Posterior vena cava (tissue), 2 donors: ENCODE measurements at places on chromosomes 6 and 20. TPM values are rescaled to one million over a fixed set of nuclear protein-coding genes. Genes with fewer than 3 reads are reported as not detected.

Gene MTCH1
- total RNA-seq, result 148 TPM

Gene LRRC73
- total RNA-seq, result 0.90 TPM

Gene WFDC5
- total RNA-seq, result not detected

Gene CST2
- 1.2 TPM for total RNA-seq

Gene LHFPL5
- total RNA-seq, result not detected
